Naive thymus-derived CD4-positive, alpha-beta T cell (primary cell): ENCODE measurements at places on chromosomes 6 and 20.

- no peaks in the 10 kb centered on the region for H3K4me1 ChIP-seq
- no peak overlapping the region for H3K4me3 ChIP-seq
- DNase-seq = no peak
- no peaks in the 10 kb centered on the region for H3K36me3 ChIP-seq
- H3K27ac ChIP-seq = no peak overlapping the region
- H3K27me3 ChIP-seq = no peaks in the 10 kb centered on the region
Observed at GRCh38 chr6:81889377-81890053, 137.0 kb upstream of the TENT5A start.

DNA sequence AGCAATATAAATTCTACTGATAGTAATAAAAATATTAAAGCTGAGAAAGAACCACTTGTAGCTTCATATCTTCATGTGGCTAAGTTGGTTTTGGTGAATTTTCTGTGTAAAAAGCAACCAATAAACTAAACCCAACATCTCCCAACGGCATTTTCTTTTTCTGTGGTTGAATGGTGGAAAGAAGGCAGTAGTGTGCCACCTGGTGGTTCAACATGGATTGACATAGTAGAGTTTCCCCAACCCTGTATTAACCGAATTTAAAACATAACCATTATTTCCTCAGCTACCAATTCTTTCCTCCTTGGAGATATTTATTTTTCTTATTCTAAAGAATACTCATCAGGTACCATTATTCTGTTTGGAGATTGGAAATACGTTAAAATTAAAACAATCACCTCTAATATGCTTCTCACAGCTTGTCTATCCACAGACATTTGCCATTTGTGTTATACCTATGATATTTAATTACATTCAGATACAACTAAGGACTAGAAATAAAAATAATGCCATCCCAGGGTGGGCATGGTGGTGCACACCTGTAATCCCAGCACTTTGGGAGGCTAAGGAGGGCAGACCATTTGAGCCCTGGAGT, 117.1 kb upstream of the EEF1E1 start:
- no peak overlapping the region for H3K27ac ChIP-seq
- H3K4me3 ChIP-seq = no peak overlapping the region
- H3K36me3 ChIP-seq = no peaks in the 10 kb centered on the region
- H3K27me3 ChIP-seq = no peaks in the 10 kb centered on the region
- H3K4me1 ChIP-seq = no peaks in the 10 kb centered on the region

DNA sequence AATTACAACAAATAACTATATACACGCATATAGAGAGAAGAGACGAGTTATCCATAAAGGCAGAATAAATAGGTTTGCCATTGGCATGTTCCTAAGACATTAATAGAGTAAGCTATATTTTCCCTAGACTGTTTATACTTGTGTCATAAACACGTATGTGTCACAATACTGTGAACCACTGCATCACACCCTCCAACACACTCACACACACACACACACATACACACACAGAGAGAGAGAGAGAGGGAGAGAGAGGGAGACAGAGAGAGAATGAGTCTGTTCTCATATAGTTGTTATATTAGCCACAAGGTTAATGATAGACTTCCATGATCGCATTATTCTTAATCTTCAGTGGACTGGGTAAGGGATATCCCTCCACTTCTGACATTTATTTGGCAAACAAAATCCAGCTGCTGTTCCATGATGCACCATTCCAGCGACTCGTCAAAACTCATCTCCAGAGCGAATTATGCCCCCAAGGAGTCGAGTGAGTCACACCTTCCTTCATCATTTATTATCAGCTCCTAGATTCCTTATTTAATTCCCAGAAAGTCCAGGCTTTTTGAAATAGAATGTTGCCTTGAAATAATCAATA, 82.8 kb upstream of the HIVEP1 start:
- H3K4me1 ChIP-seq = no peaks in the 10 kb centered on the region
- H3K36me3 ChIP-seq = no peaks in the 10 kb centered on the region
- no peak overlapping the region for H3K4me3 ChIP-seq
- no peaks in the 10 kb centered on the region for H3K27me3 ChIP-seq
- no peak overlapping the region for H3K27ac ChIP-seq

GRCh38 chr6:123830120-123830519, 26.5 kb downstream of the NKAIN2 start:
- H3K27me3 ChIP-seq = no peaks in the 10 kb centered on the region
- DNase-seq = no peak
- no peak overlapping the region for H3K4me3 ChIP-seq
- H3K36me3 ChIP-seq = no peaks in the 10 kb centered on the region
